NCI-H460 (cell line): ENCODE measurements at places on chromosomes 12 and 14.

GRCh38 chr14:42192738-42193653 is 586.3 kb downstream of the LRFN5 start:
- peak; percentile 72 for DNase-seq

DNA sequence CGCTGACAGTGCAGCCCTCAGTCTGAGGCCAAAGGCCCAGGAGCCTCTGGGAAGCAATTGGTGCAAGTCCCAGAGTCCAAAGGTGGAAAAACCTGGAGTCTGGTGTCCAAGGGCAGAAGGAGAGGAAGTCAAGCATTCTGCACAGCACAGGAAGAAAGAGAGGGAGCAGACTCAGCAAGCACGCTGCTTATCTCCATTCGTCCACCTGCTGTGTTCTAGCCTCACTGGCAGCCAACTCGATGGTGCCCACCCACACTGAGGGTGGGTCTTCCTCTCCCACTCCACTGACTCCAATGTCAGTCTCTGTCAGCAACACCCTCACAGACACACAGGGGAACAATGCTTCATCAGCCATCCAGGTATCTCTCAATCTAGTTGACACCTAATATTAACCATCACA is 38.8 kb downstream of the HELB start:
- DNase-seq = no peak

GRCh38 chr14:93274055-93274806 is 58.6 kb downstream of the BTBD7 start:
- no peak for DNase-seq

GRCh38 chr12:128387811-128388422 is 120.9 kb downstream of the TMEM132C start:
- peak; percentile 15 for DNase-seq

GRCh38 chr14:33678005-33678404 is 272.9 kb downstream of the EGLN3 start:
- DNase-seq = no peak

DNA sequence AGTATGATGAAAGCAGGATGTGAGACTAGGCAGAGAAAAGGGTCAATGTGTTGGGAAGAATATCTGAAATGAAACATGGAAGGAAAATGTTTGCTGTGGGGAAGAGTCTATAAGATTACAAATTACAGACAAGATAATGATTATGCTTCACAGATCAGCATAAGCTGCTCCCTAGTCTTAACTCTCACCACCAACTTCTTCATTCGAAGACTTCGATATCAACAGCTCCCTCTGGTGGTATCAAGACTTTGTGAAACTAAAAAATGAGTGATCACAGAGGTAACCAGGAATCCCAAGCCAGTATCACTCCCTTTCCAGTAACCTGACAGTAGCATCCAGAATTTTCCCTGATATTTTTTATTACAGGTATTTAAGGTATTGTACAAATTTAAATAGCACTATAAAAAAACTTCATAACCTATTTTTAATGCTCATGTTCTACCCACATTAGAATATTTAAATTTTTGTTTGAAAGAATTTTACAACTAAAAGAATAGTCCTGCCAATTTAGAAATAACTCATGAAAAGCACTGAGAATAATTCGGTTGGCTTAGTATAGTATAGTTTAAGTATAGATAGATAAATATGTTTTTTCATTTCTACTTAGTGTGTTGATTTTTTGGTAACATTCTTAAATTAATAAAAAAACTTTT is 84.4 kb downstream of the C2CD5 start:
- peak; percentile 51 for DNase-seq

DNA sequence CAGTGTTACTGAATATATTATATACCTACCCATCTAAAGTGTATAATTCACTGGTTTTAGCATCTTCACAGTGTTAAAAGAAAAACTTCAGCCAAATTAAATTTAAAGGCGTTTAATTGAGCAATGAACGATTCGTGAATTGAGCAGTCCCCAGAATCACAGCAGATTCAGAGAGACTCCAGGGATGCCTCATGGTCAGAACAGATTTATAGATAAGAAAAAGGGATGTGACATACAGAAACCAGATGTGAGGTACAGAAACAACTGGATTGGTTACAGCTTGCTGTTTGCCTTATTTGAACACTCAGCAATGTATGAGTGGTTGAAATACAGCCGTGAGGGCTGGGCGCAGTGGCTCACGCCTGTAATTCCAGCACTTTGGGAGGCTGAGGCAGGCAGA is 84.6 kb downstream of the WNK1 start:
- no peak for DNase-seq

DNA sequence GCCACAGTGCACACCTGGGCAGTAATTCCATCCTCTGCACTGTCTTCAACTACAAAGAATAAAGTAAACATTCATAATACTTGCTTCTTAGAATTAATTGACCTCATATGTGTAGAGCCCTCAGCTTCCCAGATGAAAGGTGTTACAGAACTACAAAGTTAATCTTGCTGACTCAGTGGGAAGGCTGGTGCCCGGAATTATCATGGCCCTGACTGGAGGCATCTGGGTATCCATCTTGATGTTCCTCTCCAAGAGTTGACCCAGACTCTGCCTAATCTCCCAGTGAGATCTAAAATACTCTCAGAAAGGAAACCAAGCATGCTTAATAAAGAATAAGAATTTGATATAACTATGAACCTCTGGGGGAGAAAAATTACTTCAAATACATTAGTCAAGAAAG is 147.0 kb upstream of the ARID2 start:
- DNase-seq = no peak

DNA sequence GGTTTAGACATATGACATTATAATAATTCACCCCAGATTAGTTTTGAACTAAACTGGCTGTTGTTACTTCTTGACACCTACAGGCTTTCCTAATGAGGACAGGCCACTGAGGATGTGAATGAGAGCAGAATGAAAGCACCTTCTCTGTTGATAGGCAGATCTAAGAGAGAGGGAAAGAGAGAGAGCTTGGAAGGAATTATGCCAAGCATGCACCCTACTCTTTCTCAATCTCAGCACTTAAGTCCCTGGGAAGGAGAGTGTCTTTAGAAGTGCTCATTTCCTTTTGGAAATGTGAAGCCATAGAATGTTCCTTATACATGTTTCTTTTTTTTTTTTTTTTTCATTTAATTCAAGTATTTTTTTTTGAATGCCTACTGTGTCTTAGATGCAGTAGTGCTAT is 49.0 kb downstream of the TBC1D15 start:
- no peak for DNase-seq

DNA sequence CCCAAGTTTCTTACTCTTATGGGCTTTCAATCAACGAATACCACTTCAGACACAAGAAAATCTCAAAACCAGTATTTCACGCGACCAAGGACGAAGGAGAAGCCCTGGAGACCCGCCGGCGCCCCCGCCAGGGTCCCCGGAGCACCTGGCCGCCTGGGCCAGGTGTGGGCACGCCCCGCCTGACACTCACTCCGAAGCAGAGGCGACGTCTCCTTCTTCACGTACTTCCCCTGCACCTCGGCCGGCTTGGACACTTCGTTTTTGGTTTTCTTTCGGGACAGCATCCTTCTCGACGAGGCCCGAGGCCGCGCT is 466 bp downstream of the SAV1 start:
- DNase-seq = no peak

DNA sequence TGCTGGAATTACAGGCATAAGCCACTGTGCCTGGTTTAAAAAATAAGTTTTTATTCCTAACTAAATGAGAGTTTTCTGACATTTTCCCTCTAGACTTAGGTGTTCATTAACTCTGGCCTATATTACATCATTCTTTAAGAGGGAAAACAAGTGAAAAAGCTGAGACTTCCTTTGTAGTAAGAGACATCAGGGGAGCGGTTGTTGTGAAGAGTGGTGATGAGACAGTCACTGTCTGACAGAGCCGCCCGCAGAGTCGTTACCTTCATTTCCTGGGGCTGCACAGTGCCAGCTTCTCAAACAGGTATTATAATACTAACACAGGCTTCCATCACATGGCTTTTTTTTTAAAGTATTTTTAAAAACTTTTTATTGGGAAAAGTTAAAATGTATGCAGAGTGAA is 19.7 kb upstream of the TDRD9 start:
- DNase-seq = no peak

- peak; percentile 50 for DNase-seq
Observed at GRCh38 chr14:39015360-39015961, 87.6 kb downstream of the SEC23A start.

DNA sequence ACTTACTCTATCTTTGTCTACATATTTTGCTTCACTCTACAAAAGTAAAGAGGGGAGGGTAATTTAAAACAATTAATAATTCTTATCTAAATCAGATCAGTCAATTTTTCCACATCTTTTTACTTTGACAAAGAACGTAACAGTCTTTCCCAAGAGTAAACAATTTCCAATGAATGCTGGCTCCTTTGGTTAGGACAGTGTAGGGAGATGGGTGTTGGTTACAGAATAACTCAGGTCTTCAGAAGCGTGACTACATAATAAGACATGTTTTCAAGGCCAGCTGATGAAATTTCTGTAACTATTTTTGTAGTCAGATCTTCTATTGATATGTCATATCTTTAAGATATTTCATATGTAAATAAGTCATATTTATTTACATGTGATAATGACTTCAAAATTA is 183.0 kb upstream of the CAND1 start:
- no peak for DNase-seq

DNA sequence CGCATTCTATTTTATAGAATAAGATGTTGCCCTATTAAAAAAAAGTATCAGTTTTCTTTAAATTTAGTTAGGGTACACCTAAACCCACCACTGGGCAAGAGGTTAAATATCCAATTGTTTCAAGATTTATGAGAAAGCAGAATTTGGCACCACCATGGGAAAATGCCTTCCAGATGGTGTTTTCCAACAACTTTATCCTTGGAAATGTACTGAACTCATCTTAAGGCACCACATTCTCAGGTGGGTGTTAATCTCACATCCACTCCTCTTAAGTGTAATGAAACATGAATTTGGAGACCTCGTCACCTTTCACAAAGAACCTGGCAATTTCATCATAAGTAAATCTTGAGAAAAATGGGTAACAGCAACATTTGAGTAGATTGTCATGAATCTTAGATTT is 13.1 kb downstream of the CBX5 start:
- DNase-seq = peak; percentile 38

- no peak for DNase-seq
Observed at GRCh38 chr12:29698756-29699155, 85.0 kb downstream of the TMTC1 start.

DNA sequence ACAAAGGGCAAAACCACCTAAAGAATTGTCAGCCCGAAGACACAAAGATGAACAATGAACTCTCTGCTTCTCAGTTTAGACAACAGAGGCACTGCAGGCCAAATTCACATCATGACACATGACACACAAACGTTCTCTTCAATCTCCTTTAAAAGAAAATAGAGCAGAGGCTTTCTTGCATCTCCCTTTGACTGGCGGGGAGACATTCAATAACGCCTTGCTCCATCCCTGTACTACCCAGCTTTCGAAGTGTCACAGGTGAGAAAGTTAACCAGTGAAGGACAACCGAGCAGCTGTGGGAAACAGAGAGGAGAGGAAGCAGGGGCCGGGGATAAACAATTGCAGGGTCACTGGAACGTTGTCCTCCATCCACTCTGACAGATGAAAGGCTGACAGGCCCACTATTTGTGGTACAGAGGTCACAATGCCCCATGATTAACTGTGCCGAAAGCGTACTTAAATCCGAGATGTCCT is 130.8 kb downstream of the PHLDA1 start:
- no peak for DNase-seq

GRCh38 chr14:92973261-92973797 is 50.4 kb downstream of the CHGA start:
- DNase-seq = peak; percentile 12

DNA sequence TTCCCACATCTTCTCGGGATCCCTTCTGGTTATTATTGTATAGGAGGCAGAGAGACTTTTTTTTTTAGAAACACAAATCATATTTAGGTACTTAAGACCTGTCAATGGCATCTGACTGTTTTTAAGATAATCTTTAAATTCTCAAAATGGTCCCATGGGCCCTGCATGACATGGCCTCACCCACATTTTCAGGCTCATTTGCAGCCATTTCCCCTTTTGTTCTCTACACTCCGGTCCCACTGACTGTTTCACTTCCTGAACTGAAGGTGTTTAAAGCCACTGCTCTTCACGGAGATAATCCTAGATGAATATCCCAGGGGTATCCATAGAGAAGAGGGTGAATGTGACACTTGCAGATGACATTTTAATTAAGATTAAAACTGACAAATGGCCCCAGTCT is 12.3 kb upstream of the C12orf71 start:
- DNase-seq = no peak

- no peak for DNase-seq
Observed at GRCh38 chr12:31005944-31006361, 67.7 kb upstream of the DDX11 start.

- DNase-seq = no peak
Observed at GRCh38 chr14:77640756-77641533, 24.5 kb upstream of the SPTLC2 start.

DNA sequence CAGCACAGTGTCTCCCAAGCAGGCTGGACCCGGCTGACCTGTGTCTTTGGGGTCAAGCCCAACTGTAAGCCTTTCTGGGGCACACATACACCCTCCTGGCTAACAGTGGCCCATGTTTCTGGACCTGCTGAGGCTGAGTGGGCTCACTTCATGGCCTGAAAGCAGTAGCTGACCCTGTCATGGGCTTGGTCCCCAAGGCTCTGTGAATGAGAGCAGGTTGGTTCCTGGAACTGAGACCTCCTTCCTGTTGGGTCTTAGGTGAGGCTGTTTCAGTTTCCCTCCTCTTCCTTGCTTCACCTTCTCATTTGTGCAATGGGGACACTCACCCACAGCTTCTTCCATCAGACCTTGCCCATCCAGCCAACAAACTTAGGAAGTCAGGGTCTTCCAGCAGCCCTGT is 744 bp upstream of the IL25 start:
- no peak for DNase-seq

DNA sequence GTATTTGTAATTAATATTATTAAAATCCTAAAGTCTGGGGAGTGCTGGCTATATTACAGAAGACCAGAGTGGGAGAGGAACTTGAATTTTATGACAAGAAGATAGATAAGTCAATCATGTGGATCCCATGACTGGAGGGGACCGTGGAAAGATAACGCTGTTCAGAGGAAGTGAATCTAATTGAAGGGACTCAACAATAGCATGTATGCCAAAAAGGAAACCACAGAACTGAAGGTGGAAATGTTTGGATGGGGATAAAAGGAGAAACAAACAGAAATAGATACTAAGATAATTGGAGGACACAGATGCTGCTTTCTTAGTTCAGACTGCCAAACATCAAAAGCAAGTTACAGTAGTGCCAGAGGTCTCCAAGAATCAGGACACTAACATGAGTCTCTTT is 21.1 kb downstream of the OR6J1 start:
- no peak for DNase-seq

GRCh38 chr12:54383041-54383609 is 1.4 kb downstream of the ZNF385A start:
- peak; percentile 85 for DNase-seq

GRCh38 chr14:104891664-104892530 is 26.8 kb downstream of the CEP170B start:
- DNase-seq = no peak

DNA sequence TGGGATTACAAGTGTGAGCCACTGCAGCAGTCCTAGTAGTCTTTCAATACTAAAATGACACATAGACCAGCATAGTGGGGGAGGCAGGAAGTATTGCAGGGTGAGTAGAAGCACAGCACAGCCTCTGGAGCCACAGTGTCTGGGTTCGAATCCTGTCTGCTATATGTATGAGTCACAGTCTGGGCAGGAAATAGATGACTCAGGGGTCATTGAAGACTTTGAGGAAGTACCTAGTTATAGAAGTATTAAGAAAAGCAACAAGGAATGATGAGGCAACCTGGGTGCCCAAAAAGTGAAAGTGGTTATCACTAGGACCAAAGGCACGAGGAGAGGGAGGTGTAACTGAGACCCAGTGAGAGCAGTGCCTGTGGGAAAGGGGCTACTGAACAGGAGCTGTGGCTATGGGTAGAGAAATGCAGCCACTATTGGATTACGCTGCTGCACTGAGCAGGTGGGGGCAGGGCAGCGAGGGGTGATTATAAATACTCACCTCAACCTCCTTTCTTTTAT is 124.0 kb downstream of the PDE3A start:
- DNase-seq = peak; percentile 14
